ENCODE measurements at places on chromosomes 7 and 10. TPM values are rescaled to one million over a fixed set of nuclear protein-coding genes. Genes with fewer than 3 reads are reported as not detected.

ZNF25 gene
- total RNA-seq: 4.2 TPM

DNA sequence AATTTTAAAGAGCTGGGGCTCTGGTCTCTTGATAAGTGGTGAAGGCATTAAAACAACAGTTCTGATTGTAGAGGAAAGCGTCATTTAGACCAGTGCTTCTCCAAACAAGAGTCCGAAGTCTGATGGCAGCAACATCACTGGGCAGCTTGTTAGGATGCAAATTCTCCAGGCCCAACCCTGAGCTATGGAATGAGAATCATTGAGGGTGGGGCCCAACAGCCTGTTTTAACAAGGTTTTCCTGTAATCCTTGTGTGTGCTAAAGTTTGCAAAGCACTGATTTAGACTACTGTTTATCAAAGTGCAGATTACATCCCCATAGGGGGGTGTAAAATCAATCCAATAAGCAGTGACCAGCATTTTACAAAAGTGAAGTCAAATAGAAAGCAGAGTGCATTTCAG is 2.6 kb upstream of the ZNRF2 start:
- H3K4me3 ChIP-seq: no peak overlapping the region
- DNase-seq: no peak
- peaks cover 27% of the 10 kb centered on the region for H3K4me1 ChIP-seq
- peaks cover 7% of the 10 kb centered on the region for H3K36me3 ChIP-seq
- no peak overlapping the region for H3K27ac ChIP-seq

- H3K36me3 ChIP-seq: no peaks in the 10 kb centered on the region
- no peak for DNase-seq
- peaks cover 31% of the 10 kb centered on the region for H3K4me1 ChIP-seq
- H3K27me3 ChIP-seq: peaks cover 67% of the 10 kb centered on the region
- no peak overlapping the region for H3K4me3 ChIP-seq
These were observed 1.5 kb downstream of the IL6 start for GRCh38 chr7:22728401-22729029.

DNA sequence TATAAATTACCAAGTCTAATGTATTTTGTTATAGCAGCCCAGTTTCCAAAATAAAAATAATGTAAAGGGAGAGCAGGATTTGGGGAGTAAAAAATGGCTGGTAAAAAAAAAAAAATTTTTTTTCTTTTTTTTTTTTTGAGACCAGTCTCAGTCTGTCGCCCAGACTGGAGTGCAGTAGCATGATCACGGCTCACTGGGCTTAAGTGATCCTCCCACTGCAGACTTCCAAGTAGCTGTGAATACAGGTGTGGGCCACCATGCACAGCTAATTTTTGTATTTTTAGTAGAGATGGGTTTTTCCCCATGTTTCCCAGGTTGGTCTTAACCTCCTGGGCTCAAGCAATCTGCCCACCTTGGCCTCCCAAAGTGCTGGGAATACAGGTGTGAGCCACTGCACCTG is 4.8 kb upstream of the LSM8 start:
- no peak for DNase-seq
- H3K4me1 ChIP-seq: peaks cover 6% of the 10 kb centered on the region
- peaks cover 13% of the 10 kb centered on the region for H3K36me3 ChIP-seq
- H3K27me3 ChIP-seq: no peaks in the 10 kb centered on the region
- H3K27ac ChIP-seq: no peak overlapping the region

MYH16 gene
- not detected for total RNA-seq

OR2A42 gene
- not detected for total RNA-seq

CPA5 gene
- 3.6 TPM for total RNA-seq

- DNase-seq: no peak
- H3K4me3 ChIP-seq: no peak overlapping the region
- H3K4me1 ChIP-seq: no peaks in the 10 kb centered on the region
- no peak overlapping the region for H3K27ac ChIP-seq
These were observed 24.6 kb upstream of the MRPS33 start for GRCh38 chr7:141039376-141039775.

LRIT1 gene
- total RNA-seq: not detected

GRCh38 chr7:85630904-85631600 is 444.2 kb upstream of the SEMA3D start:
- H3K27me3 ChIP-seq: no peaks in the 10 kb centered on the region
- no peak overlapping the region for H3K4me3 ChIP-seq
- DNase-seq: no peak
- no peak overlapping the region for H3K27ac ChIP-seq
- H3K4me1 ChIP-seq: no peaks in the 10 kb centered on the region

DNA sequence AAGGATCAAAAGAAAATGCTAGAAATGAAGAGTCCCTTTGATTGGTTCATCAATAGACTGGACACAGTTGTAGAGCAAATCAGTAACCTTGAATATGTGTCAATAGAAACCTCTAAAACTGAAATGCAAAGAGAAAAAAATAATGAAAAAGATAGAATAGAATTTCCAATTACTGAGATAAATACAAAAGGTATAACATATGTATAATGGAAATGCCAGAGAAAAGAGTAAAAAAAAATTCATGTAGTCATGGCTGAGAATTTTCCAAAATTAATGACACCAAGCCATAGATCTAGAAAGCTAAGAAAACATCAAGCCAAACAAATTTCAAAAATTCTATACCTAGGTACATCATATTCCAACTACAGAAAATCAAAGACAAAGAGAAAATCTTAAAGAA is 62.0 kb upstream of the HGF start:
- H3K4me1 ChIP-seq: no peaks in the 10 kb centered on the region
- no peaks in the 10 kb centered on the region for H3K36me3 ChIP-seq
- DNase-seq: no peak
- no peak overlapping the region for H3K4me3 ChIP-seq
- no peak overlapping the region for H3K27ac ChIP-seq
- no peaks in the 10 kb centered on the region for H3K27me3 ChIP-seq

MUC12 gene
- not detected for total RNA-seq

AOC1 gene
- total RNA-seq: not detected

IFIT1B gene
- total RNA-seq: not detected

FAM13C gene
- total RNA-seq: 0.21 TPM

- H3K4me3 ChIP-seq: no peak overlapping the region
- H3K27ac ChIP-seq: no peak overlapping the region
- H3K36me3 ChIP-seq: no peaks in the 10 kb centered on the region
- H3K4me1 ChIP-seq: no peaks in the 10 kb centered on the region
- H3K27me3 ChIP-seq: no peaks in the 10 kb centered on the region
These were observed 115.5 kb upstream of the ZMIZ1 start for GRCh38 chr10:78953113-78953798.

LRRC17 gene
- not detected for total RNA-seq

GRCh38 chr10:127318396-127318795 is 122.0 kb upstream of the INSYN2A start:
- H3K27me3 ChIP-seq: no peaks in the 10 kb centered on the region
- no peak for DNase-seq
- H3K27ac ChIP-seq: no peak overlapping the region
- H3K36me3 ChIP-seq: no peaks in the 10 kb centered on the region
- H3K4me1 ChIP-seq: no peaks in the 10 kb centered on the region

DNA sequence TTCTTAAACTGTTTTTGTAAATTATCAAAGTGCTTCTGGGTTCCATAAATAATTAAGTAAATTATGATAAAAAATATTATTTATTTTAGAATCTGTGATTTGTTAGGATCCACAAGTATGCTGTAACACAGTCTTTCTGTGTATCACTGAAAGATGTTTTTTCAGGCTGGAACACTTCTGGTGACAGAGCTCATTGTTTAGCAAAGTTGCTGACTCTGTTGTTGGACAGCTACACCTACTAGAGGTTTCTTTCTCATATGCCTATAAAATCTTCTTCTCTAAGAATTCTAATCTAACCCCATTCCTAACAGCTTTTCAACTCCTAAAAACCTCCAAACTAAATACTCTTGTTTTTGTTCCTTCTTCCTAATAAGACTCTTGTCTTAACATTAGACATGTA is 176.8 kb downstream of the THSD7A start:
- H3K27me3 ChIP-seq: no peaks in the 10 kb centered on the region
- no peak overlapping the region for H3K27ac ChIP-seq
- H3K36me3 ChIP-seq: no peaks in the 10 kb centered on the region
- no peak for DNase-seq

- peak overlapping the region; percentile 90 for H3K4me3 ChIP-seq
- peaks cover 31% of the 10 kb centered on the region for H3K36me3 ChIP-seq
- no peak for DNase-seq
- H3K4me1 ChIP-seq: peaks cover 22% of the 10 kb centered on the region
These were observed 572 bp downstream of the ATP5MF start for GRCh38 chr7:99465421-99465768.

TMEM254 gene
- 14.7 TPM for total RNA-seq

DNA sequence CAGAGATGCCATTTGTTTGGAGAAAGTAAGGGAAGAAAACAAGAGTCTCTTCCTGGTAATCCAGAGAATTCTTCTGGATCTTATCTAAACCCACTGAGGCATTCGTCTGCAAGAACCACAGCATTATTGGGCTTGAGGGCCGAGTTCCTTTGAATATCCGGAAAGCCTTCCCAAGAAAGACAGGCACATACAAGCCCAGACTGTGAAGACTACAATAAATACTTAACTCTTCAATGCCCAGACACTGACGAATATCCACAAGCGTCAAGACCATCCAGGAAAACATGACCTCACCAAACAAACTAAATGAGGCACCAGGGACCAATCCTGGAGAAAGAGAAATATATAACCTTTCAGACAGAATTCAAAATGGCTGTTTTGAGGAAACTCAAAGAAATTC is 99.0 kb downstream of the RNF32 start:
- no peak for DNase-seq
- H3K27me3 ChIP-seq: no peaks in the 10 kb centered on the region
- H3K36me3 ChIP-seq: peaks cover 71% of the 10 kb centered on the region
- H3K27ac ChIP-seq: no peak overlapping the region

All from activated naive CD8-positive, alpha-beta T cell treated with anti-CD3 and anti-CD28 coated beads for 36 hours (primary cell).